MCF 10A (cell line): ENCODE measurements at places on chromosomes 6 and 20.

DNA sequence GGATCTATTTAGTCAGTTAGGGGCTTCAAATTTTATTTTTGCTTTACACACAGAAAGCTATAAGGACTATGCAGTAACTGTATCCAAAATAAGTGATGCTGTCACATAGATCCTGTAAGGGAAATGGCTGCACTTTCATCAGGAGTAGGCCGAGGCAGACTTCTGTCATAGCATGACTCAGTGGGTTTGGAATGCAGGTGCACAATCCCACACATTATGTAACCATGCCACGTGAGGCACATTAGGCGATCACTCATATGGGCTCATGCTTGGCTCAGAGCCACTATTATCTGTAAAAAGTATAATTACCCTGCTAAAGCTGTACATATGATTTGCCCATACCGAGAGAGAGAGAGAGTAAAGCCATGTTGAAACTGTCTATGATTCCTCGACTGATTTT, 1189.4 kb upstream of the EYS start:
- DNase-seq = peak; percentile 85
- H3K27ac ChIP-seq = peak overlapping the region; percentile 16
- no peaks in the 10 kb centered on the region for H3K36me3 ChIP-seq
- H3K4me3 ChIP-seq = no peak overlapping the region
- no peaks in the 10 kb centered on the region for H3K27me3 ChIP-seq
- peaks cover 11% of the 10 kb centered on the region for H3K4me1 ChIP-seq

DNA sequence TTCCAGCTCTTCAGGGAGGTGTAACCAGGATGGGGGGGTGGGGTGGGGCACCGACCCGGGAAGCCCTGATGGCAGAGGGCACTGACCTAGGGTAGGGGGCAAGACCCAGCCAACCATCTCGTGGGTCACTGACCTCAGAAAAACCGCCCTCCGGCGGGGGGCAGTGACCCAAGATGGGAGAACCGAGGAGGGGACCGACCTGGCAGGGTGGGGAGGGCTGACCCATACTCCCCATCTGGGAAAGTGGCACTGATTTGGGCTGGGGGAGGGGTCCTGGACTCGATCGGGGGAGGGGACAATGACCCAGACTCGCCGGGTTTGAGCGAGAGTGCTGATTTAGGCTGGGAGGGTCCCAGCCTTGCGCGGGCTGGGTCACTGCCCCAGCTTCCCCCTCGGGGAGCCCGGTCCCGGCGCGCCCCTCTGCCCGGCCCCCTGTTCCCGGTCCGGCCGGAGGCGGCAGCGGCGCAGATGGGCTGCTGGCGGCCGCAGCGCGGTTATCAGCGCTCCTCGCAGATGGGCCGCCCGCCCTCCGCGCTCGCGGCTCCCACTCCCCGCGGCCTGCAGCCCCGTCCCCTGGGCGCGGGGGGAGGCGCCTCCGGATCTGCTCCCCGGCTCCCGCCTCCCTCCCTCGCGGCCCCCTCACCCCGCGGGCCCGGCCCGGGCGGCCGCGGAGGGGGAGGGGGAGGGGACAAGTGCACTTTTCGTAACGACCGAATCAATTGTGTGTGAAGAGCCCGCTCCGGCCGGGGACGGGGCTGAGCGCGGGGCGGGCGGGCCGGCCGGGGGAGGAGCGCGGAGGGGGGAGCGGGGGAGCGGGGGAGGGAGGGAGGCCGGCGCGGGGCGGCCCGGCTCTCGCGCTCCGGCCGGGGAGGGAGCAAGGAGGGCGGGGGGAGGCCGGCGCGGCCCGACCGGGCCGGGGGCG, 2.2 kb downstream of the NOL4L start:
- DNase-seq = no peak
- H3K36me3 ChIP-seq = no peaks in the 10 kb centered on the region
- H3K4me1 ChIP-seq = peaks cover 5% of the 10 kb centered on the region
- H3K27me3 ChIP-seq = peaks cover 27% of the 10 kb centered on the region

- peak overlapping the region; percentile 67 for H3K27ac ChIP-seq
- DNase-seq = no peak
- peaks cover 6% of the 10 kb centered on the region for H3K36me3 ChIP-seq
- no peak overlapping the region for H3K4me3 ChIP-seq
These were observed 84.5 kb downstream of the JARID2 start for GRCh38 chr6:15330174-15330944.

DNA sequence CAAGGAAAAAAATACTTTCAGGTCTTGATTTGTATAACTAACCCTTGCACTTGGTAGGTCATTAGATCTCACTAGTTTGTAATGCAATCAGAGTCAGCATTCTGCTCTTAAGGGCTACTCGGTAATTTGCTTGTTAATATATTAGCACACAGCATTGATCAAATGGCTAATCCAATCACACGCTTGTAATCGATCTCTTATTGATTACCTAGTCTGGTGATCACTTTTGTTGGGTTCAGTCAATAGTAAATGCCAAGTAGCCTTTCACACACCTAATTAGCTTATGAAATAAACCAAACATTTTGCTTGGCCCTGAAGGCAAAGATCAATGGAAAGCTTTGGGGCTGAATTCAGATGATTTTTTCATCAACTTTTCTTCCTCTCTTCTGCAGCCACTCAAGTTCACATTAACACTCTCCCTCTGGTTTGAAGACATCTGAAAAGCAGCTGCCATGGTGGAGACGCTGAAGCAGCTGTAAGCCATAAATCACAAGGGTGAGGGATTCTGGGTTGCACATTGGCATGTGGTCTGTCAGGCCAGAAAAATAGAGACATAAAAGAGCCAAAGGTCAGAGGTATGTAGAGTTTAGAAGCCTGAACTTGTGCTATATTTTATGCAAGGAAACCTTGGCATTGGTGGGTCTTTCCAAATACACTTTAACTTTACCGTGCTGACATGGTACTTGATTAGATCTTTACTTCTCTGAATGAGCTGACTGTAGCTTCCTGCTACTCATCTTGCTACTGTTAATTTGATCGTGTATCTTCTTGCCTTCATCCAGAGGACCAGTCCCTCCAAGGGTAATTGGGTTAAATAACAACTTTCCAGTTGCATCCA, 234.4 kb downstream of the SIM1 start:
- H3K27ac ChIP-seq = no peak overlapping the region
- H3K36me3 ChIP-seq = no peaks in the 10 kb centered on the region
- peaks cover 7% of the 10 kb centered on the region for H3K4me1 ChIP-seq
- no peak overlapping the region for H3K4me3 ChIP-seq

GRCh38 chr6:145278163-145278807, 457.0 kb downstream of the EPM2A start:
- no peak overlapping the region for H3K27ac ChIP-seq
- no peak overlapping the region for H3K4me3 ChIP-seq
- H3K36me3 ChIP-seq = no peaks in the 10 kb centered on the region
- H3K27me3 ChIP-seq = no peaks in the 10 kb centered on the region
- DNase-seq = peak; percentile 8
- no peaks in the 10 kb centered on the region for H3K4me1 ChIP-seq

- H3K36me3 ChIP-seq = no peaks in the 10 kb centered on the region
- DNase-seq = peak; percentile 38
- no peak overlapping the region for H3K27ac ChIP-seq
- no peaks in the 10 kb centered on the region for H3K27me3 ChIP-seq
These were observed 115.9 kb downstream of the CD24 start for GRCh38 chr6:106858653-106859092.

DNA sequence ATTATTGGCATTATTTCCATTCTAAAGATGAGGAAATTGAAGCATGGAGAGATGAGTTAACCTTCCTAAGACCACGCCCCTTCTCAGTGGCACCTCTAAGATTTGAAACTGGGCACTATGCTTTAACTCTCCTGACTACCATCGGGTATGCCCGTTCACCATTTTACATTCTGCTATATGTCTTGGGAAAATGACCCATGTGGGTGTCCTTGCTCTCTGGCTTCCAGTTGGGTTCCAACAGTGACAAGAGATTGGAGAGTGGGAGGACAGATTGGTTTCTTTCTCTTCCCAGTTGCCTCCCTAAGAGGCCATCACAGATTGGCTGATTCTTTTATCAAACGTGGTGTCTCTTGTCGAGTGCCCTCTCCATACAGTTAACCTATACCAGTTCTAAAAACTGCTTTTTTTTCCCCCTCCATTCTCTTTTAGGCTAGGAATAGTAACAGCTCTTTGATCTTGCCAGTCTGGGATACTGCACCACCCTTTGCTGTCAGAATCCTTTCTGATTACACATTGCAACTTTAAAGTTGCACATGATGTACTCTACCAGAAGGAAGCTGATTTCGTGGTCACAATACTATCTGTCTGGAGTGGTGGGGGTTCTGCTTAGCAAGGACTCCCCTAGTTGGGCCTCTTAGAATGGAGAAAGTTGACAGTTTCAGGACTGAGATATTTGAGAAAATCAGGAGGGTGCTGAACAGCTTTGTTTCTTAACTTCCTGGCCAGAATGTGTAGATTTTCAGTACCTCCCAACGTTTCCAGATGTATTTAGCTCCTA, 88.0 kb upstream of the ELOVL5 start:
- no peak overlapping the region for H3K4me3 ChIP-seq
- H3K4me1 ChIP-seq = peaks cover 31% of the 10 kb centered on the region
- DNase-seq = no peak
- no peaks in the 10 kb centered on the region for H3K27me3 ChIP-seq
- no peak overlapping the region for H3K27ac ChIP-seq
